ENCODE measurements at places on chromosomes 7 and 10.

DNA sequence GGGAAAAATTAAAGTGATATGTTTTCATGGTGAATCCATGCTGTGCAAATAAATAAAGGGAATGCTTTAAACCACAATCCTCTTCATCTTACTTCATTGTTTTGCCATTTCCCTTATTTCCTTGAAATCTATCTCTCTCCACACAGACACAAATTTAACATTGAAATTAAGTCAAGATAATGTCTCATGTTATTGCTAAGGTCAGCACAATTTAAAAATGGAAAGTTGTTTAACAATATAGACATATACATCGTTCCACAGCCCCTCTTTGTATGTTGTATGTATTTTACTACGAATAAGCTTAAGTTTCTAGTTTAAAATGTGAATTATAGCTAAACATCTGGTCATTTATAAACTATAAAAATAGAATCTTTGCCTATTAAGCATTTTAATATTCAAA, 256.9 kb downstream of the PLXDC2 start:
- no peak for DNase-seq

- no peak for DNase-seq
Observed at GRCh38 chr7:25117226-25118047, 7.6 kb downstream of the CYCS start.

- DNase-seq = no peak
Observed at GRCh38 chr10:68296843-68297663, 34.8 kb upstream of the HNRNPH3 start.

DNA sequence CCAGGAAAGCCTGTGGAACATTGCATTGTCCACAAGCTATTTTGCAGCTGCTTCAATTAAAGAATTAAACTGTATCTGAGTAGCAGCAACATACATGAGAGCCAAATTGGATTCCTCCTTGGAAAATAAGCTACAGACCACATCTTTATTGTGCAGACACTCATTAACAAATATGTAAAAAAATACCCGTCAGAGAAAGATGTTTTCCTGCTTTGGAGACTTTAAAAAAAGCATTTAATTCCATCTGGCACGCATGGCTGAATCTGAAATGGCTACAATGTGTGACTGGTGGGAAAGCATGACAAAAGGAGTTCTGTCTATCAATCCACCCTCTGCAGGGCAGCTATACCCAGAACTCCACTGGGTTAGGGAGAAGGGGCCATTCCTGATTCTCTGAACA, 73.1 kb upstream of the HPS1 start:
- no peak for DNase-seq

- DNase-seq = no peak
Observed at GRCh38 chr10:77664008-77664407, 26.4 kb upstream of the KCNMA1 start.

Data from KG1 (cell line).